ENCODE measurements at places on chromosomes 6 and 20.
A peak's percentile ranks its signal among the peaks of the same experiment; 100 is the strongest.

GRCh38 chr20:44761423-44761822, 15.8 kb downstream of the KCNK15 start:
- no peak for DNase-seq

- no peak for DNase-seq
These were observed 140.7 kb downstream of the ZMYND8 start for GRCh38 chr20:47215653-47216397.

DNA sequence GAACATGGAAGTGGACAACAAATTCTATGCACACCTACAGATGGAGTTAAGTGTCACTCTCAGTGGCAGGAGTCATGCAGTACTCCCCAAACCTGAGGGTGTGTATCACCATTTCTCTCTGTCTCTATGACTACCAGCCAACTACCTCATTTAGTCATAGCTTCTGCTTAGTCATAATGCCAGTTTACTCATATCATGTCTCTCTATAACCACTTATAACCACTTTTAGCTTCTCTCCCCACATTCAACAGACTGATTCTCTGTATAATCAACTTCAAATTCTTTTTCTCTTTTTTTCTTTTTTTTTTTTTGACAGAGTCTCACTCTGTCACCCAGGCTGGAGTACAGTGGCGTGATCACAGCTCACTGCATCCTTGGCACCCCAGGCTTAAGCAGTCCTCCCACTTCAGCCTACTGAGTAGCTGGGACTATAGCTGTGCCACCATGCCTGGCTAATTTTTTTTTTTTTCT, 13.8 kb upstream of the GTF3C6 start:
- peak; percentile 77 for DNase-seq

- DNase-seq = no peak
These were observed 39.1 kb downstream of the PLEKHG1 start for GRCh38 chr6:150638765-150639164.

- no peak for DNase-seq
These were observed 200.8 kb upstream of the PDE10A start for GRCh38 chr6:165863801-165864200.

GRCh38 chr6:6331393-6331792, 10.9 kb upstream of the F13A1 start:
- peak; percentile 35 for DNase-seq

DNA sequence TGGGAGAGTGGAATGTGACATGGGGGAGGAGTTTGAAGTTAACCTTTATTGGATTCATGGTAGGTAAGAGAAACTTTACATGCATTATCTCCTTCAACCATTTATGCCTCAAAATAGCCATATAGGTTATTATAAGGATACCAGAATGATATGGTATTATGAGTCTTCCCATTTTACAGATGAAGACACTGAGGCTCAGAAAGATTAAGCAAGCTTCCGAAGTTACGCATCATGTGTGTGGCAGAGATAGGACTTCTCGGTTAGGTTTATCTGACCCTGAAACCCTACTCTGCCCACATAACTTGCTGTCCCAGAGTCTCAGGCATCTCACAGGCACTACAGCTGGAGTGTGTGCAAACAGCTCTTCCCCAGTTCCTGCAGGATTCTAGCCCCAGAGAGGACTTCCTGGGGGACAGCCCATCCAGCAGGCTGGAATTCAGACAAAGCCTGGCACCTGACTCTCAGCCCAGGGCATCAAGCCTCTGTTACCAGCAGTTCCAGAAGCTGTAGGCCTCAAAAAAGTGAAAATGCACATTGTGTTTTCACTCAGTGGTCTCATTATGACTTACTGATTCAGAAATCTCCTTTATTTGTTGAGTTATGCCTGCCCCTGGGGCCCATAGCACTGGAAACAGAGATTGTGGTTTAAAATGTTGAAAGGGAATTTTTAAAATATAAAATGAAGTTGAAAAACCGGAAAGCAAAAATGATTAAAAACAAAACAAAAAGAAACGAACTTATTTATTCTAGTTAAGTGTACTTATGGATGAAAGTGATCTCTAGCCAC, 512.8 kb upstream of the CHD6 start:
- DNase-seq = no peak

- DNase-seq = no peak
These were observed 17.5 kb downstream of the SF3B5 start for GRCh38 chr6:144077871-144078270.

DNA sequence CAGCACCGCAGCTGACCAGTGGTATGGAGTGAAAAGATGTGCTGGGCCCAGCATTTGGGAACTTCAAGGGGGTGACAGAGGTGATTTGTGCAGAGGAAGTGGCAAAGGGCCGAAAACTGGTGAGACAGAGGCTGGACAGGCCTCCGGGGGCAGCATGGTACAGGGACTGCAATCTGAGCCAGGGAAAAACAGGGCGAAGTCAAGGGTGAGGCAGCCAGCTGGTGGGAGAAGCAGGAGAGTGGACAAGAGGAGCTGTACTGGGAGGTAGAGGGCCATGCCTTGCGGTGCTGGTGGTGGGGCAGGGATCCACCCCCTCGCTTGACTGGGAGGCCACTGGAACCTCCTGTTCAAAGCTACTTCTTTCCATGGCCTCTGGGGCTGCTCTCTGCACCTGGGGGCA, 7.3 kb upstream of the GFRA4 start:
- DNase-seq = no peak

DNA sequence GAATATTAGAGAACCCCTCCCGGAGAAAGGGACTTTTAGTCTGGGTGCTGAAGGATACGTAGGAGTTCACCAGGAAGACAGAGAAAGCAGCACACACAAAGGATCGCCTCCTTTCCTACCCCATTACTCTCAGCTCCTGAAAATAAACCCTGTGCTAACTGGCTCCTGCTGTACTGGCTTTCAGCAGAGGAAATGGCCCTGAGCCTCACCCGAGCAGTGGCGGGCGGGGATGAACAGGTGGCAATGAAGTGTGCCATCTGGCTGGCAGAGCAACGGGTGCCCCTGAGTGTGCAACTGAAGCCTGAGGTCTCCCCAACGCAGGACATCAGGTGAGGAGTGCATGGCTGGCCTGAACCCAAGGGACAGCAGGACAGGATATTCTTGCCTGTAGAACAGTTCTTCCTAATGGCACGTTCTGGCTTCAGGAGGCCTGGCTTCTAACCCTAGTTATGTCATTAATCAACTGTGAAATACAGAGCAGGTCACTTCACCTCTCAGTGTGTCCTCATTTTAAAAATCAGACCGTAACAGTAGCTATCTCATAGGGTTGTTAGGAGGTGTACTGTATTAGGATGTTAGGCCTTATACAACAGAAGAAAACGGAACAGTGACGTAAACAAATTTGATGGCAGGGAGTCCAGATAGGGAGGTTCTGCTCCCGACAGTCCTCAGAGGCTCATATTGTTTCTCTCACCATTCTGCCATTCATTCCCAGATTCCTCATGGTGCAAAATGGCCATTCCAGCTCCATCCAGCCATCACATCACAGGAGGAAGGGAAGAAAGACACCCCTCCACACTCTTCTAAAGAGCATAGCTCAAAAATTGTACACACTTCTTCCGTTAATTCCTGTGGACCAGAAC, 1.8 kb downstream of the RBCK1 start:
- DNase-seq = no peak

DNA sequence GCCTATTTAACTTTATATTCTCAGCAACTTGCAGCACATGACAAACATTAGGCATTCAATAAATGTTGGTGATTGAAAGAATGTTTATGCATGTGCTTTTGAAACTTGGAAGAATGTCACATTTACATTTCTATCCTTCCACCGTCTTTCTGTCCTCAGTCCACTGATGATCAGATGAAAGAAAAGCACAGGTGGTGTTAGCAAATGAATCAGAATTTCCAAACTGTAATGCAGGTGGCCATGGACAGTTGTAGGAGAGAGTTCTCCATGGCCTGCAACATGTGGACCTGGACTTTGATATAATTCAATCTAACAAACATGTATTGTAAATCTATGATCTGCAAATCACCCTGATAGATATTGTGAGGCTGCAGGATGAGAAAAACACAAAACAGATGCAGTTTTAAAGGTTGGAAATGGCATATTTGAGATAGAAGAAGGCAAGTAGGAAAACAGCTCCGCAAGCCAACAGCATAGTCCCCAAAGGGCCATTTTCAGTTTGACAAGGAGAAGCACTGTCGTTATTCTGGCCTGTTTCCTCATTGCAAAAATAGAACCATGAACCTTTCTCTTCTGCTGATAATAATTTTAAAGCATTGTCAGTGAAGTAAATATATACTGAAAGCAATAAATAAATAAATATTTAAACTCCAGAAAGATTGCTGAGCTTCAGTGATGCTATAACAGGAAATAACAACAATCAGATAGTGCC, 119.4 kb downstream of the AIG1 start:
- DNase-seq = no peak

DNA sequence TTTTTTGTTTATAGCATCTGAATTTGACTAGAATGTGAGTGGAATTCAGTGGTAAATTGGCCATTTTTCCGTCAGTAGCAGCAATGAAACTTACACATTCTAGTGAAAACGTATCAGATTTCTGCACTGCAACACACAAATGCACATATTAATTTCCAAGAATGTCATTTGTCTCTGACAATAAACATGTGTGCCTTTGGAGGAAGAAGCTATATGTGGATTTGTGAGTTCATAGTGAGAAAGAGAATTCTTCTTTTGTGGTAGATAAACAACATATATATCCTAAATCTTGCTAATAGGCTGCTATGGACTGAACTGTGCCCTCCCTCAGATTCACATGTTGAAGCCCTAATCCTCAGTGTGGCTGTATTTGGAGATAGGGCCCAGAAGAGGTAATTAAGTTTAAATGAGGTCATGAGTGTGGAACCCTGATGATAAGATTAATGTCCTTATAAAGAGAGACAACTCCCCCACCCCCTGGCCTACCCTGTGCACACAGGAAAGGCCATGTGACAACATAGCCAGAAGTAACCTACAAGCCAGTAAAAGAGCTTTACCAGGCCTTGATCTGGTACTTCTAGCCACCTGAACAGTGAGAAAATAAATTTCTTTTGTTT, 200.2 kb upstream of the EYA4 start:
- DNase-seq = no peak

GRCh38 chr6:2979819-2980464, 8.6 kb upstream of the SERPINB6 start:
- no peak for DNase-seq

- DNase-seq = no peak
These were observed 60.2 kb downstream of the PYGB start for GRCh38 chr20:25308083-25308491.

DNA sequence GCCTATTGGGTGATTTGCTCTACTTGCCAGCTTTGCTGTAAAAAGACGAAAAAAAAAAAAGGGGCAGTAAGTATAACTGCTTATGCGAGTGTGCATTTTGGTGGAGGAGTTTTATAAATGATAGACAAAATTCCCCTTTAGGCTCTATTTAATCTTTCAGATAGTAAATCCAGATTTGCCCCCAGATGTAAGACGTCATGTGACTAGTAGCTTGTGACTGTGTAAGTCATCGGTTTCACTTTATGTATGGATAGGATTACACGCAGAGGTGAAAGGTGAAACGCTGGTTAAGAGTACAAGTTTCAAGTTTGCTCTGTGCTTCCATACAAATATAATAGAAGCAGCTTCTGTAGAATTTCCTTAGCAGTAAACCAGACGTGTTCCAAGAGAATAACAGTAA, 7.9 kb downstream of the RAB32 start:
- DNase-seq = peak; percentile 4

DNA sequence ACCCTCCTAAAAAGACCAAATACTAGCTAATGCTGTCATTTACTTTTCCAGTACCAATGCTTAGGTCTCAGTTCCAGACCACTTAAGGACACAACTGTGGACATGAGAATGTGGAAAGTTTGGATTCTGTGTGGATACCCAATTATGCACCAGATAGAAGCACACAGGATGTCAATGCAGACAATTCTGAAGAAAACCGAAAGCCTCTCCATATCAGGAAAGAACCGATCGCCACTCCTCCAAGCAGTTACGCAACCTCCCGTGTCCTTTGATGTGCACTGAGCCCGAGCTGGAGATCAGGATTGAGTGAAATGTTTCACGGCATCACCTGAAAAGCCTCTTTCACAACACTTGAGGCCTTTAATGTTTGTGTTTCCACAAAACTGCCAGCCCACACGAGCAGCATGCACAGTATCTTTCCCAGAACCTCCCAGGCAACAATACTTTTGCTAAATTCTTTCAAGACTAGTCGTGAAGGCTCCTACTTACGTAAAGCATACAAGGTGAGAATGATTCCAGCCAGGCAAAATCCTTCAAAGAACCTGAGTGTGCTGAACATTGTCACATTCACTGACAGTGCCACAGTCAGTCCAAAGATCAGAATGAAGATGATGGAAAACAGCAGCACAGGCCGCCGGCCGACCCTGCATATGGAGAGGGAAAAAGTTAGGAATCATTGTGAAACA, 47.0 kb downstream of the SLC22A23 start:
- no peak for DNase-seq

GRCh38 chr6:127058027-127058426, 60.4 kb upstream of the RSPO3 start:
- peak; percentile 79 for DNase-seq

GRCh38 chr20:63092660-63093215, 86.0 kb upstream of the BHLHE23 start:
- no peak for DNase-seq

DNA sequence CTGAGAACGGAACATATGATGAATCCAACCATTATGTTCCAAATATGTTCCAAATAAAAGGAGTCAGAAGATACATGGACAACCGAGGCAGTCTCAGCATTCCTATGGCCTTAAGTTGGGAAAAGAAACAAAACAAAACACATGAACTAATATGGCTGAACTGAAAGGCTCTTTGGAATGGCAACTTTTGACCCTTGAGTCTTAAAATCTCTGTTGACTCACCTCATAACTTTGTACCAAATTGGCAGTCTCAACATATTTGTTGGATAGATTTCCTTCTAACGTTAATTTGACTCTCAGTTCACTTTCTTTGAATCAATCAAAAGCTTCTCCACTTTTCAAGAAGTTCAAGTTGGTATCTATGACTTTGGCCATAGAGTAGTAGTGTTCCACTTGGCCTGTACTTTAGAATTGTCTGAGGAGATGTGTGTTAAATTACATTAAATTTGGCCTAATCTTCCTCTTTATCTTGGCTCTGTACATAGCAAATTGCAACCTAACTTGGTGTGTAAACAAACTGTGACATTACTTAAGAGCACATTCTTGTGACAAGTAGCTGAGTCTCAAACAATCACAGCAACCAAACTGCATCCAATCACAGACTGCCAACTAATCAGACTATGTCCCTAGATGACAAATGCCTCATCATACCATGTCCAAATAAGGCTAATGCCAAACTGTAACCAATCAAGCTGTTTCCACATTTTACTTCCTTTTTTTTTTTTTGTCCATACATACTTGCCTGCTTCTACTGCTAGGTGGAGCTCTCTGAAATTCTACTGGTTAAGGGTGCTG, 208.8 kb downstream of the BMP2 start:
- no peak for DNase-seq
